ENCODE measurements at places on chromosomes 4 and X.

GRCh38 chr4:65893957-65894755 is 223.9 kb upstream of the EPHA5 start:
- no peak for DNase-seq

DNA sequence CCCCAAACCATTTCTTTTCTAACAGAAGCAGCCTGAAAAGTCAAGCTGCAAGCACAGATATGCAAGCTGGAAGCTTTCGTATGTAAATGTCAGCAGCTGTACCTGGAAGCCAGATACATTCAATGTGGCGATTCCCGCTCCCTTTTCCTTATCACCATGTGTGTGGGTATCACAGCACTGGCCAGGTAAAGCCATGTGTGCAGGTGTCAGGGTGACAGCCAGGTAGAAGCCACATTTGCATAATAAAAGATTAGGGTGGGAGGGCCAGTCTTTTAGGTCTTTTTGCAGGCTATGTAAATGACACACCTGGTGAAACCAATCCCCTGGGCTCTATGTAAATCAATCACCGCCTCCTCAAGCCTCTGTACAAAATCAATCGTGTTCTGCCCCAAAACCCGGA is 50.1 kb downstream of the RXFP1 start:
- DNase-seq = no peak

GRCh38 chrX:39818750-39819149 is 279.0 kb downstream of the BCOR start:
- DNase-seq = no peak

GRCh38 chrX:40065296-40066046 is 32.3 kb downstream of the BCOR start:
- no peak for DNase-seq

- DNase-seq = no peak
Observed at GRCh38 chrX:86171366-86171765, 23.1 kb downstream of the DACH2 start.

- no peak for DNase-seq
Observed at GRCh38 chr4:142347241-142347640, 498.9 kb downstream of the INPP4B start.

DNA sequence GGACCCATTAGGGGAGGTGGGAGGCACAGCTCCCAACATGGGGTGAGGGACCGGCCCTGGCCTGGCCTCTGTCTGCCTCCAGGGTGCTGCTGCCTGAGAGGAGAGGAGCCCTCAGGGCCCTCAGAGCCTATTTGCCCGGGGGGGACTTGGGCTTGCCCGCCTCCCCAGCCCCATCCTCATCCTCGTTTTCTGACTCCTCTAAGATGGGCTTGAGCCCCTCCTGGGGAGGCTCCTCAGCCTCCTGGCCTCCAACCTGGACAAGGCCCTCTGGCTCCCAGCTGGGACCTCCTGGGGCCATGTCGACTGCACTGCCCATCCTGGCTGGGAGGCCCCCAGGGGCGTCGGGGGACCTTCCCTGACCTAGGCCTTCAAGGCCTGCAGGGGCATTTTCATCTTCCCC is 2.8 kb downstream of the PNMA6F start:
- no peak for DNase-seq

- no peak for DNase-seq
Observed at GRCh38 chr4:53023677-53024299, 161.7 kb downstream of the RASL11B start.

GRCh38 chr4:115660465-115660864 is 547.0 kb upstream of the NDST4 start:
- DNase-seq = no peak

GRCh38 chr4:26731351-26732035 is 129.1 kb upstream of the STIM2 start:
- no peak for DNase-seq

GRCh38 chr4:94909645-94910044 is 151.9 kb downstream of the BMPR1B start:
- no peak for DNase-seq

DNA sequence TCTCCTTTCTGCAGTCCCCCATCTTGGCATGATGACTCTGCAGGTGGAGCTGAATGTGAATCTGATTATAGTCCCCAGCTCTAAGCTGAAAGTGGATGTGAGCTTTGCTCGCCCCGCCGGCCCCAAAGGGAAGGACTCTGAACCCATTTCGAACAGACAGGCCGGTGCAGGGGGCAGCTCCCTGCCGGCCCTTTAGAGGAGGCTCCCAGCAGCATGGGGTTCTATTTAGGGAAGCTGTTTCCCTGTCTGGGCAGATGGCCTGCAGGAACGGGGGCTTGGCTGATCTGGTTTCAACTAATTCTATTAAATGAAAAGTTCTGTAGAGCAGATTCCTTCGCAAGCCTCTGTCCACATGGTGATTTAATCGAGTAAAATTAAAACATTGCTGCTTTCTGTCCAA is 104.8 kb upstream of the MSX1 start:
- no peak for DNase-seq

GRCh38 chr4:154478547-154478946 is 13.1 kb downstream of the DCHS2 start:
- no peak for DNase-seq

DNA sequence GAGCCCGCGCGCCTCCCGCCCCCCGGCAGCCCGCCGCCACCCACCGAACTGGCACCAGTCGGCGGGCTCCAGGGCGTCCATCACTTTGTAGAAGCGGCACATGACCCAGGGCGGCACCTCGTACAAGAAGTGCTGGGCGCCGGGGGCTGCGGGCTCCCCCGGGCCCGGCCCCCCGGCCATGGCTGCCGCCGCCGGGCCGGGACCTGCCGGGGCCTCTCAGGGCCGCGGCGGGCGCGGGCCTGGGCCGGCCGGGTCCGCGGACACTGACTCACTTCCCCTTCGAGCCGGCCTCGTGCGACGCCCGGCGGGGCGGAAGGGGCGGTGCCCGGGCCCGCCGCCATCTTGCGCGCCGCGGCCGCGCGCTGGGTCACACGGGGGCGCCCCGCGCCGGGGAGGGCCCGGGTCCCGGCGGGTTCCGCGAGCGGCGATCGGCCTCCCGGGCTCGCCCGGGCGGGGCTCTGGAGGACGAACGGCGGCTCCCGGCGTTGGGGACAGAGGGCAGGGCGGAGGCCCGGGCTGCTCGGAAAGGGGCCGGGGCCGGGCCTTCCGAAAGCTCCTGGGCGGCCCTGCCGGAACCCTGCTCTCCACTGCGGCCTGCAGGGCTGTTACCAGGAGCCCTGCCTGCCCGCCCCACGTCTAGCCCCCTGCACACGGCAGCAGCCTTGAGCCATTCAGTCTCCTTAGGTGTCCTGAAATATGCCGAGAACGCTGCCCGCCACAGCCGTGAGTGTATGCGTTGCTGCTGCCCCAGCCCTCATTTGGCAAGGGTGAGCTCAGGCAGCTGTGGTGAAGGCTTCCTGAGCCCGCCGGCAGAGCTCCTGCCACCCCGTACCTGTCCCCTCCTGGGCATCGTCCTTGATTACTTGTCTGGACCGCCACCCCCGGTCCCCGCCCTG is at the start of gene IRAK1:
Gene IRAK1 (minus strand): TSS at position 270 of the 896 bp plus-strand sequence. CDS start 90 bp downstream, at position 180.
- no peak for DNase-seq

DNA sequence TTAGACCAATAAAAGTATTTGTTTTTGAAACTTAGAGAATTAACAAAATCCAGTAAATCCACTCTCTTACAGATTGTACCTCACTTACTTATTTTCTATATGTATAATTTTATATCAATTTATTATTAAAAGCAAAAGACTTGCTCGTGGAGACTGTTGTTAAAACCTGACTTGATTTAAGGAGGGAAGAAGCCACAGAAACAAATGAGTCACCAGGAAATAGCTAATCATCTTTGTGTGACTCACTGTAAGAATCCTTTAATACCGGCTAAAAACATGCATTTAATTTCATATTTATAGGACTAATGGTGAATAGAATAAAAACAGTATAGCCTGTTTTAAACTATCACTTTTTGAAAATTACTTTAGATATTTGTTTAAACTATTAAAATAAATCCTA is 29.9 kb upstream of the UBE2NL start:
- no peak for DNase-seq

DNA sequence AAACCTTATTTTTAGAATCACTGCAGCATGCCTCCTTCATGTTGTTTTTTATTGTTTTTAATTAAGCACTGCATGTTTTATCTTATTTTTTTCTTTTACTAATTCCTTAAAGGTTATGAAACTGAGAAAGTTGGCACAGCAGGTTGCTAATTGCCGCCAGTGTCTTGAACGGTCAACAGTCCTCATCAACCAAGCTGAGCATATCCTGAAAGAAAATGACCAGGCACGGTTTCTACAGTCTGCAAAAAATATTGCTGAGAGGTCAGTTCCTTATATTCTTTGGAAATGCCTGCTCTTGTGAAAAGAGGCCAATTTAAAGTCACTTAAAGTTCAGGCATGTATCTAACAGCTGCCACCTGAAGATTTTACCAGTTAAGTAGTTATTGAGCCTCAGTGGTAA is 76.8 kb downstream of the TEX13B start:
- DNase-seq = no peak

DNA sequence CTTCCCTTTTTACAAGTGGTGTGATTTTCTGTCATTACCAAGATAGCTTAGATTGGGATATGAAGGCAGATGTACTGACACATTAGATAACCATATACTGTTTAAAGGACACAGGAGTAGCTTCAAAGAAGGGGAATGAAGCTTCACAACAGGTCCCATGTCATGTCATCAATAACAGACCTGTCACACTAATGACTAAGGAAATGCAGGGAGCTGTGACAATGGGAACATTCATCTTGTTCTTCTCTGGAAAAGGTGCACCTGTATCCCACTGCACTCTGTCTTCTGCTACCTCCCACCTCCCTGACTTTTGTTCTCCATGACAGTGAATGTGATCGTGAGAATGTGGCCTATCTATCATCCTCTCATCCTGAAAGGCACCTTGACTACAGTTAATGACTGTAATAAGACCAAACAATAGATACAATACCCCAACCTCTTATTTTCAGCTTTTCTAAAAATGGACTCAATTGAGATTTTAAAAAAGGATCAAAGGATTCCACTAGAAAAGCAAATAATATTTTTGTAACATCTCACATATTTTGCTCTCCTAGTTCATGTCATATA is 472.5 kb downstream of the STPG2 start:
- DNase-seq = no peak

GRCh38 chr4:151297170-151297569 is 20.2 kb downstream of the PRSS48 start:
- no peak for DNase-seq

DNA sequence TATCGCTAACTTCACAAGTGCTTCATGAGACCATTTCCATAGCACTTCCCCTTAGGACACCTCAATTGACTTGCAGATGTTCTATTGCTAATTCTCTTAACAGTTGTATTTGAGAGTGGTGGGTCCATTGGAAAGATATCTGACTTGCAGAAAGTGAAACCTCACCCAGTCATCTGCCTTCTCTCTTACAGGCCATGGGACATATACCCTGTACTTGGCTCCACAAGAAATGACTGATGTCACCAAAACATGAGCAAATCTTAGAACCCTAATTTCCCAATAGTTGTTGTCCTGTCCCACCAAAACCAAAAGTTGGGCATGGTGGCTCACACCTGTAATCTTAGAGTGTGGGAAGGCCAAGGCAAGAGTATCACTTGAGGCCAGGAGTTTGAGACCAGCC is 101.9 kb upstream of the MAML3 start:
- DNase-seq = no peak

DNA sequence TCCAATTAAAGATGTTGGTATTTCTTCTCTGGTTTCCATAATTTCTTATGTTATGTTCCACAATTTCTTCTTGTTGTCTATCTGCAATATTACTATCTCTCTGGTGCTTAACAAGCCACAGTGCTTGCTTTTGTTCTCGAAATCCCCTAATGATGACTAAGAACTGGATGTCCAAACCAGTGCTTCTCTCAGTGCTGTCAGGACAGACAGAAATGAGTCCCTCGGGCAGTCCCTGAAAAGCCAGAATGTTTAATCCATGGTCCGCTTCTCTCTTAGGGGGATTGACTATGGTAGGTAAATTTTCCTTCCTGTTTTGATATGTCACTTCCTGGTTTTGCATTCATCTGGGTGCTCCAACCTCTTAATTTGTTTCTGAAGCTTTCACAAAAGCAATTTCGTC is 321.6 kb upstream of the PCDH10 start:
- DNase-seq = no peak

- no peak for DNase-seq
Observed at GRCh38 chr4:114389070-114389685, 209.4 kb upstream of the UGT8 start.

Measured in NCI-H1694 treated with DMSO at 0.1 percent for 48 hours (cell line).